ENCODE measurements at places on chromosomes 13 and 19. TPM values are rescaled to one million over a fixed set of nuclear protein-coding genes. Genes with fewer than 3 reads are reported as not detected.

GRCh38 chr19:35041548-35042055 is at the start of gene HPN:
Gene HPN (plus strand): TSS chr19:35041721. CDS start chr19:35042507, 786 bp downstream.
- H3K27me3 ChIP-seq = peaks cover 33% of the 10 kb centered on the region
- H3K4me3 ChIP-seq = no peak within 1 kb of the TSS
- no peak for DNase-seq
- H3K36me3 ChIP-seq = no peaks in the 10 kb centered on the region
- peak within 1 kb of the TSS; percentile 64 for H3K27ac ChIP-seq
- peaks cover 34% of the 10 kb centered on the region for H3K4me1 ChIP-seq

DNA sequence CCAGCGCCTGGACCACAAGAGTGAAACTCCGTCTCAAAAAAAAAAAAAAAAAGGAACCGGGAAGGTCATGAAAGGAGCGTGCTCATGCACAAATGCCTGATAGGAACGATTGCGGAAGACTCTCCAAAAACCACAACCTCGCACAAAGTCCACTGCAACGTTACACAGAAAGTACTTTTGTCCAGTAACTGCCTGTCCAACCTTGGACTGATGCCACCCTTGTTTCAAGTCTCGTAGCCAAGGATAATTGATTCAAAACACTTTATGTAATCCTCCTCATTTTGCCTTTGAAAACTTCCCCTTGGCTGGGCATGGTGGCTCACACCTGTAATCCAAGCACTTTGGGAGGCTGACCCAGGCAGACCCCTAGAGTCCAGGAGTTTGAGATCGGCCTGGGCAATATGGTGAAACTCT is 13.7 kb downstream of the LGALS7 start:
- H3K27me3 ChIP-seq = no peaks in the 10 kb centered on the region
- peak; percentile 55 for DNase-seq
- no peak overlapping the region for H3K27ac ChIP-seq
- H3K4me3 ChIP-seq = no peak overlapping the region
- no peaks in the 10 kb centered on the region for H3K36me3 ChIP-seq
- no peaks in the 10 kb centered on the region for H3K4me1 ChIP-seq

GRCh38 chr19:10832939-10833296 is 3.1 kb downstream of the TMED1 start:
- peaks cover 6% of the 10 kb centered on the region for H3K4me1 ChIP-seq
- H3K27ac ChIP-seq = no peak overlapping the region
- DNase-seq = no peak
- peaks cover 60% of the 10 kb centered on the region for H3K36me3 ChIP-seq

DNA sequence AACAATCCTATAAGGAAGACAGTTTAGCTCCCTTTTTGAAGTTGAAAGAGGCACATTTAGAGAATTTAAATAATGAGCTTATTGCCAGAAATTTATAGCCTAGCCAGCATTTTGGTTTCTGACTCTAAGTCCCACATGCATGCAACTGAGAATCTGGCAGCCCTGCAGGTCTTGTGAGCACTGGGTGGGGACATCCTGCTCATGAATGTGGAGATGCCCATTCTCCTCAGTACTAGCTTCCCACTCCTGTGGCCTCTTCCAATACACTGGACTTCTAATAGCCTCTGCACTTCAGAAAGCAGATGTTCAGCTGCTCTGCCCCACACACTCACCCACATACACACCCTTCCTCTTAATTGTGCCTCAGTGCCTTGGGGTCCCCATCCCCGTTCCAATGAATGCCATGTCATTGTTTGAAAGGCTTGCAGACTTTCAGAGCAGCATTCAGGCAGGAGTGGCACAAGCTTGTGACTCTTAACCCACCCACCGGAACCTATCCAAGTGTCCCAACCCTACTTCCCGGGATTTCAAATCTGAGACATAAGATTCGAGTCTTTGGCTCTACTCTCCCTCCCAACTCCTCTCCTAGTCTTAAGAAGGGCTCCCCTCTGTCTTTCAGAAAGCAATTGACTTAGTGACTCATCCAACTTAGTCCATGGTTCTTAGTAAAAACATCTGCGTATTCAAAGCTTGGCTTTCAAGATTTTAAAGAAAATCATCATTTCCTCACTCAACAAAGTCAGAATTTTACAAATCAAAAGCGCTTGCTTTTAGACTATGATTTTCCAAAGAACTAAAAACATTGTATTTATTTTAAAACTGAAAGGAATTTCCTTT is 80.0 kb upstream of the FREM2 start:
- H3K4me3 ChIP-seq = no peak overlapping the region
- H3K27ac ChIP-seq = no peak overlapping the region
- H3K36me3 ChIP-seq = no peaks in the 10 kb centered on the region
- no peaks in the 10 kb centered on the region for H3K27me3 ChIP-seq
- no peaks in the 10 kb centered on the region for H3K4me1 ChIP-seq
- no peak for DNase-seq

GRCh38 chr13:47087841-47088240 is 191.0 kb upstream of the HTR2A start:
- no peak for DNase-seq
- H3K4me1 ChIP-seq = peaks cover 16% of the 10 kb centered on the region
- H3K36me3 ChIP-seq = no peaks in the 10 kb centered on the region
- H3K27ac ChIP-seq = peak overlapping the region; percentile 49
- H3K27me3 ChIP-seq = no peaks in the 10 kb centered on the region

SHISA7 gene
- total RNA-seq = not detected

FOXA3 gene
- not detected for total RNA-seq

- H3K27ac ChIP-seq = no peak overlapping the region
- H3K4me3 ChIP-seq = no peak overlapping the region
- H3K36me3 ChIP-seq = no peaks in the 10 kb centered on the region
- H3K4me1 ChIP-seq = peaks cover 10% of the 10 kb centered on the region
Measured at GRCh38 chr19:498511-498891, 2.2 kb downstream of the MADCAM1 start.

GRCh38 chr19:13597640-13598039 is 91.4 kb upstream of the CACNA1A start:
- DNase-seq = peak; percentile 70
- no peaks in the 10 kb centered on the region for H3K4me1 ChIP-seq
- no peaks in the 10 kb centered on the region for H3K36me3 ChIP-seq
- H3K27ac ChIP-seq = no peak overlapping the region

DNA sequence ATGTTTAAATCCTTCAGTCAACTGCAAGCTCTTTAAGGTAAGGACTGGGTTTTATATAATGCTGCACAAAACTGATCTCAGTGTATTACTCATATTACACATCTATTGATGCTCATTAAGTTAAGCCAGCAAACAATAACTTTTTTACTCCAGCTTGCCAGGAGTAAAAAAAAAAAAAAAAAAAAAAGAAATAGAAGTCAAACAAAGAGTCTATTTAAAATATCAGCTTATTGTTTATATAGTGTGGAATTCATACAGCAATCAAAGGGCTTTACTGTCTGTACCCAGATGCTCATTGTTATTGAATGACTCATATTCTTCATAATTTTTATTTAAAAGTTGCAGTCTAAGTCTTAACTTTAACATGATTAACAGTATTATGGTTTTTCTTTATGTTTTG is 21.8 kb upstream of the KBTBD7 start:
- no peak overlapping the region for H3K27ac ChIP-seq
- H3K36me3 ChIP-seq = no peaks in the 10 kb centered on the region
- no peaks in the 10 kb centered on the region for H3K27me3 ChIP-seq

DPY19L3 gene
- total RNA-seq = 20.1 TPM

All from sigmoid colon (tissue), 7 donors.